ENCODE measurements at places on chromosomes 3 and 15.

- no peak for DNase-seq
Measured at GRCh38 chr3:10581251-10581650, 75.9 kb upstream of the ATP2B2 start.

DNA sequence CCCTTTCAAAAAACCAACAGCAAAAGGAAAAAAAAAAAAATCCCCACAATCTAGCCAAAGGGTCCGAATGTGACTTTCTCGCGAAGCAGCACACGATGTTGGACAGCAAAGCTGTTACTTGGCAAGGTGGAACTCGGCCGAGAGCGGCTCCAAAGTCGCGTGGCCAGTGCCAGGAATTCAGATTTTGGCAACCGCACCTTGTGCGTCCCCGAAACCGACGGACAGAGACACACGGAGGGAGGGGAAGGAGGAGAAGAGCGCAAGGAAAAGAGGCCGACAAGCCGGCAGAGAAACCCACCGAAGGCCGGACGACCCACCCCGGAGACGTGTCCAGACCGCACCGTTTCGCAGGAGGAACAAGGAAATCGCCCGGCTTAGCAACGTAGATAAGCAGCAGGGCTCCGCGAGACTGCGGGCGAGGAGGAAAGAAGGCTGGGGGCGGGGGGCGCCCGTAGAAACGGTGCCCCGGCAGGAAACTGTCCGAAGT is 517.3 kb downstream of the MECOM start:
- DNase-seq, result peak; percentile 27

DNA sequence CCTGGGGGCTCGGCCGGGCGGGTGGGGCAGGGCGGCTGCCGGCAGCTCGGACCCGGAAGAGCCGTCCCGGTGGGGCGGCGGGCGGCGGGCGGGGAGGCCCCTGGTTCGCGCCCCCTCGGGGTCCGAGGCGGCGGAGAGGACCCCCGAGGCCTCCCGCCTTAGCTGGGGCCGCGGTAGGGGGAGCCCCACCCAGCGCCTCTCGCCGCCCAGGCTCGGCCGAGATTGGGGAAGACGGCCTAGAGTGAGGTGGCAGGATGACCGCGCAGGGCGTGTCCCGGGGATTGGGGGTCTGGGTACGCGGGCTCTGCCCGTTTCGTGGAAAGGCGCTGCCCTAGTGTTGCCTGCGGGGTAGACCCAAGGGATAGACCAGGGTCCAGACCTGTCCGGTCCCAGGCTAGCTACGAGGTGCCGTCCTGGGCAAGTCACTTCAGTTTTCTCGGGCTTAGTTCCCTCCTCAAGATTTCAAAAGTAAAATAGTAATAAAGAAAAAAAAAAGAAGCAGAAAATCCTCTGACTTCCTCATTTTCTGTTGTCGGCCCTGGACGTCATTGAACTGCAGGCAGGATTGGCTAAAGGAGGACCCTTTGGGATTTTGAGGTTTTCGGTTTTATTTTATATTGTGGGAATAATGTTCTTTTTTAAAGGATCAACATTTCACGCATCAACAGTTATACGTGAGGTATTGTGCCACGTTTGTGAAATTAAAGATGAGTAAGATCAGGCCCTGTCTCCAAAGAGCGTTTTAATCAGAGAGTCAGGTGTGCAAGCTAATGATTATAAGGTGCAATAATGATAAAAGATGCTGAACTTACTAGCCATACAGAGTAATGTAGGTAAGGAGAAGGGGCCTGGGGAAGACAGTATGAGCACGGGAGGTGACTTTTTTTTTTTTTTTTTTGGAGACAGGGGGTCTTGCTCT is 679 bp downstream of the IQGAP1 start:
- peak; percentile 74 for DNase-seq

GRCh38 chr3:195095035-195095703 is 175.8 kb downstream of the XXYLT1 start:
- no peak for DNase-seq

DNA sequence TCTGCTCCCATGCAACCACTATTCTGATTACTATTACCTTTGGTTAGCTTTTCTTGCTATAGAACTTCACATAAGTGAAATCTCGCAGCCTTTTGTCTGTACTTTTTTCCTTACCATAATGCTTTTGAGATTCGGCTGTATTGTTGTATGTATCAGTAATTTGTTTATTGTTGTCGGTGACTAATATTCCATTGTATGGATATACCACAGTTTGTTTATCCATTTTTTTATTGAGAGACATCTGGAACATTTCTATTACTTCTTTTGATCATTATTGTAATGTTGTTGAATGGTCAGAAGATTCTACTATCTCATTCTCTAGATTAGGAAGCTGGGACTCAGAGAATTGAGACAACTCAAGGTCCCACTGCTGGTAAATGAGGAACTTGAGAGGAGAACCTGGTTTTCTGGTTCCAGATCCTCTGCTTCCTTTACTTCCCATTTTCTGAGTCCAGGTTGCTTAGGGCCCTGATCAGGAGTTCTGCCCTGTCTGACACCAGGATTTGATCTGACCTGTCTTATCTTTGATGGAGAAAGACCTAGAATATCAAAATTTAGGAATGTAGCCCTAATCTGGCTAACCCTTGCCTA is 18.2 kb upstream of the SPTSSB start:
- DNase-seq, result no peak

GRCh38 chr15:55630858-55631257 is 42.7 kb upstream of the PYGO1 start:
- no peak for DNase-seq

- no peak for DNase-seq
Measured at GRCh38 chr15:100048736-100049135, 293.0 kb downstream of the ADAMTS17 start.

DNA sequence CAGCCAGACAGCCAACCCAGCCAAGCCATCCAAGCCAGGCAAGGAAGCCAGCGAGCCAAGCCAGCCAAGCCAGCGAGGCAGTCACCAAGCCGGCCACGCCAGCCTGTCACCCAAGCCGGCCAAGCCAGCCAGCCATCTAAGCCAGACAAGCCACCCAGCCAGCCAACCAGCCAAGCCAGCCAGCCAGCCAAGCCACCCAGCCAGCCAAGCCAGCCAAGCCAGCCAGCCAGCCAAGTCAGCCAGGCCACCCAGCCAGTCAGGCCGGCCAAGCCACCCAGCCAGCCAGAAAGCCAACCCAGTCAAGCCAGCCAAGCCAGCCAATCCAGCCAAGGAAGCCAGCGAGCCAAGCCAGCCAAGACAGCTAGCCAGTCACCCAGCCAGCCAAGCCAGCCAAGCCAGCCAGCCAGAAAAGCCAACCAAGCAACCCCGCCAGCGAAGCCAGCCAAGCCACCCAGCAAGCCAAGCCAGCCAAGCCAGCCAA is 201.2 kb downstream of the GOLGA6L6 start:
- DNase-seq, result peak; percentile 58

- DNase-seq, result no peak
Measured at GRCh38 chr3:38579141-38579540, 70.3 kb downstream of the SCN5A start.

DNA sequence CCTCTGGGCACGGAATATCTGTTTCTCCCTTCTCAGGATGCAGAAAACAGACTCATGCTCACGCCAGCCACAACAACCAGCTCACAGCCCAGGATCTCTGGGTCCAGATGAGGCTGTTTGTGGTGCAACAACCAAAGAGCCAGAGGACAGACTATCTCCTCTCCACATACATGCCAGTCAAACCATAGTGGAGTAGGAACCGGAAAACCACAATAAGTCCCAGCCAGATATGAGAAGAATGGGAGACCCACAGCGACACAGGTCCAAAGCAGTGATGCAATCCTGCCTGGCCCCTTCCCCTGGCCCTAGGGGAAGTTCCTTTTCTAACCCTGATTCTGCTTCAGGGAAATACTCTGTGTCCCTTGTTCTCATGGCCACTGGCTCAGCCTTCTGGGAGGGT is 27.6 kb downstream of the MEX3B start:
- no peak for DNase-seq

GRCh38 chr3:28050885-28051284 is 190.5 kb upstream of the CMC1 start:
- DNase-seq, result no peak

DNA sequence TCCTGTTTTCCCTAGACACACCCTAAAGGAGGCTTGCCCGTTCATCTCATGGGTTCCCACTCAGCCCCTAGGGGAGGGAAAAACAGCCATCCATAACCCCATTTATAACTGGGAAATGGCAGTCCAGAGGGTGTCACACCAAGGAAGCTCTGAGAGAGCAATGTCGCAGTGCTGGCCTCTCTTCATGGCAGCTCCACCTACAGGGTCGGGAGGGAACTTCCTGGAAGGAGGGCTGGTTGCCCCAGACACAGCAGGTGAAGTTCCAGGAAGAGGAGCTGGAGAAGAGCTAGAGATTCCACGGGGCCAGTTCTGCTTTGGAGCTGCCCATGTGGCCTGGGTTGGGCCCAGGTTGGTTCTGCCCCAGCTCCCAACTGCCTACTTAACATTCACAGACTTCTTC is 22.3 kb upstream of the LINGO1 start:
- no peak for DNase-seq

DNA sequence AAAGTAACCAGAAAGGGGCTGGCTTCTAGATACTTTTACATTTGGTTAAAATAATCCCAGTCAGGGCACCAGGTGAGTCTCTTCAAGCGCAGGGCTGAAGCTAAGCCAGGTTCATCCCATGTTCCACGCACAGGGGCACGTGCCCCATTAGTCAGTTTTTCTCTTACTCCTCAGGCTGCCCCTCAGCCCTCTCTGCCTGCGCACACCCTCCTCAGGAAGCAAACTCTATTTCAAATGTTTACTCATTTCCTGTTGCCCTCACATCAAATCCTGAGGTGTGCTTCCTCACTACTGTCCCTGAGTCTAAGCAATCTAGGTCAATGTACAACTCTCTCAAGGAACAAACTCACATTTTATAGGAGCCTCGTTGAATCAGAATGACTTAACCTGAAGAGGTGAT is 48.5 kb downstream of the THBS1 start:
- peak; percentile 65 for DNase-seq

DNA sequence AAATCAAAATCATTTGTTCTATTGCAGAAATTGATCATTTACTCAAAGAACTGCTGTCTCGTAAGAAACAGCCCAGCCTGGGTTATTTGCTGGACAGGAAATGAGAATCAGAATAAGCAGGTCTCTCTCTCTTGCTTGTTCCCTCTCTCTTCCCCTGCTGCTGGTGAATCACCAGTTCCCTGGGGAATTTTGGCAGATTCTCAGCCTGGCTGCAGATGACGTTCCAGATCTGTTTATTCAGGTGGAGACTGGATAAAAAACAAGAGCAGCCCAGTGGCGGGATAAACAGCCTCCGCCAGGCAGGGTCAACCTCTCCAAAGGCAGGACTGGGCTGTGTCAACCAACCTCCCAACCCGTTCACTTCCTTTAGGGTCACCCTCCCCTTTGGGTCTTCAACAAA is 72.1 kb downstream of the LRIG1 start:
- no peak for DNase-seq

DNA sequence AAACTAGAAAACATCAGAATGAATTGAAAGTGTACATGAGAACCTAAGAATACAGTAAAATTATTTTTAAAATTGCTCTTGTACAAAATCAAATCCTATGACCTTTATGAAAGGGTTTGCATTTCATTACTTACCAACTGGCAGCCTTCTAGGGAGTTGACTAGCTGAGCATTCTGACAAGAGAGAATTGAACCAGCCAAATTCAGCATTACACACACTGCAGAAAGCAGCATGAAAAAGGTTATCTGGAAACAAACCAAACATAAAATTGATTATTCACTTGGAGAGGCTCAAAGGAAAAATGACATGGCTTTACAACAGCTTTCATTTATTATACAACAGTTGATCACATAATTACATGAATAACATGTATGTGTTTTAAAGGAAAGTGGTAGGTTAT is 17.4 kb downstream of the NSMCE3 start:
- no peak for DNase-seq

DNA sequence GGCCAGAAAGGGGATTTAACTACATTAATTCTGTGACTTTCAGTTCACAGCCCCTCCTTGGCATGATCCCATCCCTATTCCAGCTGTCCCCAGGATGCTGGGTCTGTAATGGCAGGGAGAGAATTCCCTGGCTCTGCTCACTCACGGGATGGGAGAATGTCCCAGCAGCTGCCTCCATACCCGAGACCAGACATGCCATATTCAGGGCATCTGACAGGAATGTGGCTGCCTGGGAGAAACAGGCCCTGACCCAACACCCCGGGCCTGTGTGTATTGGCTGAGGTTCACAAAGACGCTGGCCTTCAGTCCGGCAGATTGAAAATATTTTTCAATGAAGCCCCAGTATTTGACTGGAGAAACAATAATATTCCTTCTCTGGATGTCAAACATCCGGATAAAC is 83.6 kb upstream of the SMAD3 start:
- DNase-seq, result no peak

DNA sequence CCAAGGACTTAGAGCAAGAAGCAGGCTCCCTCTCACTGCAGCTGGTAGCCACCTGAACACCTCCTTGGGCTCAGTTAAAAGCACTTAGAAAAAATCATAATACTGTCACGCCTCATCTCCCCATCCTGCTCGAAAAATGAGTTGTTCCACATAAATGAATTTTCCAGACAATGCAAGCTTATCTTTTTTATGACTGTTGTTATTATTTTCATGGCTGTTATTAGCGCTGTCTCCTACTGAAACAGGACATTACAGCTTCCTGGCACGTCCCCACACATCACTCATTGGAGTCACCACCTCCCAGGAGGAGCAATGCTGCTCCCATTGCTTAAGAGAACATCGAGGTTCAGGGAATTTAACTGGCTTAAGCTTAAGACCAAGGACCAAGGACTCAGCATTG is 26.5 kb downstream of the CCDC33 start:
- no peak for DNase-seq

- no peak for DNase-seq
Measured at GRCh38 chr3:177131927-177132636, 65.2 kb downstream of the TBL1XR1 start.

DNA sequence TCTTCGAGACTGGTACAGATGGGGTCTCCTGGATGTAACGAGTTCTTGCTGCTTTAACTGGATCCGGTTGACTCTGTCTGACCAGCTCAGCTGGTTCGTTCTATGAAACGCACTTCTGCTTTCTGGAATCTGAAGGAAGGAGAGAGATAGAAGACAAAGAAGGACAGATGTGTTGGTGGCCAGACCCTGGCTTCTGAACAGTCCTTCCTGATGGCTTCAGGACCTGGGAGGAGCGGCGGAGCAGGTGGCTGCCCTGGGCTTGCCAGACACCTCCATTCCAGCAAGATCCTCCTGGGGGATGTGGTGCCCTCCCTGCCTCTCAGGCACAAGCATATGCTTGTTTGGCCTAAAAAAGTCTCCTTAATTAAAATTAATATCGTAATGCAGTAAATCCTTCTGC is 99.9 kb downstream of the APBA2 start:
- DNase-seq, result no peak

DNA sequence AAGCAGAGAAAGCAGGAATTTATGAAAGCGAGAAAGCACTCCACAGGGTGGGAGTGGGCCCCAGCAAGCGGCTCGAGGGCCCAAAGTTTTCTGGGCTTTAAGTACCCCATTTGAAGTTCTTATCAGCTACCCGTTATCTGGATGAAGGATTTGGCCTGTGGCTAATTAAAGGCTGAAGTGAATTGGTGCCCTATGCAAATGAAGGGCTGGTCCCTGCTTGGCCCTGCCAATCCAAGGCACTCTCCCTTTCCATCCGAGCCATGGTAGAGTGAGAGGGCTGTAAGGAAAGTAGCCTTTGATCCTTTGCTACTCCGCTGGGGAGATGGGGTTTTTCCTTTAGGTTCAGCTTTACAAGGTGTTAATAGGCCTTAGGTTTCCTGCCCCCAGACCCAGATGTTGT is 469.3 kb upstream of the CFAP20DC start:
- no peak for DNase-seq

Data from activated T-cell treated with anti-CD3 and anti-CD28 coated beads, Interleukin-2, amount 50 U/mL, for 24 hours (primary cell).